ENCODE measurements at places on chromosomes 16 and 17.

- peak; percentile 58 for DNase-seq
Observed at GRCh38 chr17:44216173-44216572, 3.3 kb downstream of the UBTF start.

DNA sequence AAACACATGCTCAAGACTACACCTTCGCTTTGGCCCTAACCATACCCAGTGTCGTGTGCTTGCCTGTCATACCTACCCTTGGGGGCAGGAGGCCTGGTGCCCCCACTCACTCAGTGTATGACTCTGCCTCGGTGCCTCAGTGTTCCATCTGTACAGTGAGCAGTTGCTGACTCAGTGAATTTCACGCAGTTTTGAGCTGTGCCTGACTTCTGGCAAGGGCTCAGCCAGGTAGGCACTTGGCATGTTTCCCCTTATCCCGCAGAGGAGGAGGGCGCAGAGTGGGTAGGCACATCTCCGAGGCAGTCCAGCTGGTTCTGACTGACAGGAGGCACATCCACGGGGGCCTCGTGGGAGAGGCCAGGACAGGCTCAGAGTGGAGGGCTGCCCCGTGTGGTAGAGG, 148.9 kb upstream of the CIBAR2 start:
- no peak for DNase-seq

- DNase-seq, result no peak
Observed at GRCh38 chr16:71853413-71853812, 7.6 kb downstream of the ATXN1L start.

DNA sequence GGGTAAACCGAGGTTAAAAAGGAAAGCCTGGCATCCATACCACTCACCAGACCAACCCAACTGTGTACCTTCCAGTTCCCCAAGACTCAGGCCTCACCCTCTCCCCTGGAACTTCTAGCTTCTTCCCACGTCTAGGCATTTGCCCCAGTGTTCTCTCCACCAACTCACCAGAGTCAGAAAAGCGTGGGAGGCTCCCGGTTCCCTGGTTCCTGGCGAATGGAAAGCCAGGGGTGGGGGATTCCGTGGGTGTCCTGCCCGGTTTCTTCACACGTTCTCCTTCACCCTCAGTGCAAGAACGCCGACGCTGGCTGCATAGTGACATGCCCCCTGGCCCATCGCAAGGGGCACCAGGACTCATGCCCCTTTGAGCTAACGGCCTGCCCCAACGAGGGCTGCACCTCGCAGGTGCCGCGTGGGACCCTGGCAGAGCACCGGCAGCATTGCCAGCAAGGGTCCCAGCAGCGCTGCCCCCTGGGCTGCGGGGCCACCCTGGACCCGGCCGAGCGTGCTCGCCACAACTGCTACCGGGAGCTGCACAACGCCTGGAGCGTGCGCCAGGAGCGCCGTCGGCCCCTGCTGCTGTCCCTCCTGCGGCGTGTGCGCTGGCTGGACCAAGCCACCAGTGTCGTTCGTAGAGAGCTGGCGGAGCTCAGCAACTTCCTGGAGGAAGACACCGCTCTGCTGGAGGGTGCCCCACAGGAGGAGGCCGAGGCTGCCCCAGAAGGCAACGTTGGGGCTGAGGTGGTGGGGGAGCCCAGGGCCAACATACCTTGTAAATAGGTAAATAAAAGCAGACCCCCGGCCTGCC, 1.7 kb downstream of the RNF151 start:
- no peak for DNase-seq

GRCh38 chr16:52471650-52472370, 75.1 kb downstream of the TOX3 start:
- no peak for DNase-seq

- no peak for DNase-seq
Observed at GRCh38 chr17:61253362-61253761, 146.3 kb upstream of the TBX2 start.
